ENCODE measurements at places on chromosomes 4 and X.

- DNase-seq = no peak
Measured at GRCh38 chrX:54063361-54063760, 19.1 kb upstream of the PHF8 start.

- DNase-seq = no peak
Measured at GRCh38 chr4:54185866-54186265, 43.2 kb upstream of the PDGFRA start.

GRCh38 chrX:71543316-71543715, 10.4 kb downstream of the OGT start:
- no peak for DNase-seq

DNA sequence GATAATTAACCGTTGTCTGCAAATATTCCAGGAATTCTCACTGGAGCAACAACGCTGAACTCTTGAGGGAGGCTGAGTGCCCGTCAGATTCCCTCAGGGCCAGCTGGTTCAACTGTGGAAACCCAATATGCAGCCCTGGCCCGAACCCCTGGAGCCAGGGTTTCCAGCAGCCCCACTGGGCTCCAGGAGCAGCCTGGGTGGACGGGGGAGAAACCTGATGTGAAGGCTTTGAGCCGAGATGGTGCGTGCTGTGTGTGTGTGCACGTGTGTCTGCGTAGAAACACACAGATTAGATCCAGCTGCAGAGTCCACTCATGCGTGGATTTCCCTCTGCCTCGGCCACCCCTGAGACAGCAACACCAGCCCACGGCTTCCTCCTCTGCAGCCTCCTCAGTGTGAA, 19.4 kb upstream of the SLC25A6 start:
- no peak for DNase-seq

DNA sequence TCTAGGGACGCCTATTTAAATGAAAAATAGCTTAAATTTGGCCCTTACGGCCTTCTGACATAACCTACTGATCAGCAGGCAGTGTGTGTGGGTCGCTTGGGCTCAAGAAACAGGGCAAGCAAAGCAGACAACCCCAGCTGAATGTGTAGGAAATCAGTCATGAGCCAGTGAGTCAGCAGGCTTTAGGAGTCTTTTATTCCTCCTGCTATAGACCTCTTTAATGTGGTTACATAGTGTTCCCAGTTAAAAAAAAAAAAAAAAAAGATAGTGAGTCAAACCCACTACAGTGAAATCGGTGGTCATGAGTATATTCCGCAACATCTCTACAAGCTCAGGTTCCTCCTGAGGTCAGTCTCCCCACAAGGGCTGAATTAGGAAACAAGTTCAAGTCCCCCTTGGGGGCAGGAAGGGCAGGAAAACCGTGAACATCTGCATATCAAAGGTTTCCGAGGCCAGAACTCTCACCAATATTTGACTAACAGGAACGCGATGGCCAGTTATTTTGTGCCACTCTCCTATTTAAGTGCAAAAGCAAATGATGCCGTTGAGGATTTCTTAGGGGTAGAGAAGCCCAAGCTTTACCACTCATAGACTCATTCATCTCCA, 32.7 kb downstream of the ACSL1 start:
- DNase-seq = peak; percentile 91

GRCh38 chr4:24630937-24631336, 46.6 kb upstream of the DHX15 start:
- no peak for DNase-seq

DNA sequence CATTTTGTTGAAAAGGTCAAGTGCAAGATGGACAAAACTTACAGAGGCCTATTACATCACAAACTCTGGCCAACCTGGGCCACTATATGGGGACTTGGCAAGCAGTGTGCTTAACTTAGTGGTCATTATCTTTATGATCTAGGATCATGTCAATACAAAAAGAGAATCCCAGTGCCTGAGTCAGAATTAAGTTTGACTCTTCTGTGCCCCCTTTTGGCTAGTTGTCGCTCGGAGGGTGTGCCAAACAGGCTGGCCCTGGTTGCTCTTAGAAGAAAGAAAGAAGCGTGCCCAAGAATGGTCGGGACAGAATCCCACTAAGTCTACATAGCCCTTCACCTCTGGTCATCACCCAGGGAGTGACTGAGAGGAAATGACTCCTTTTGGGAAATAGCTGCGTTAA, 100.1 kb downstream of the EIF4E start:
- no peak for DNase-seq

- DNase-seq = no peak
Measured at GRCh38 chr4:146310319-146311021, 96.1 kb downstream of the REELD1 start.

GRCh38 chr4:23894021-23894420, 4.2 kb upstream of the PPARGC1A start:
- DNase-seq = no peak
